ENCODE measurements at places on chromosomes 13 and 19. TPM values are rescaled to one million over a fixed set of nuclear protein-coding genes. Genes with fewer than 3 reads are reported as not detected.

Gene ANGPTL4
- total RNA-seq: 3.0 TPM

Gene CEBPG
- 16.4 TPM for total RNA-seq

Gene LRG1
- not detected for total RNA-seq

Gene KIR3DL1
- total RNA-seq: not detected

Gene KLK15
- total RNA-seq: not detected

Gene LCP1
- total RNA-seq: 0.17 TPM

Gene TUBB4A
- not detected for total RNA-seq

Gene RAB3A
- total RNA-seq: 3.2 TPM

Gene ERICH4
- not detected for total RNA-seq

Gene CGB2
- not detected for total RNA-seq

Gene CCDC169
- 4.8 TPM for total RNA-seq

Gene CLDN10
- total RNA-seq: not detected

Measured in bronchial smooth muscle cell (primary cell).